ENCODE measurements at places on chromosomes 12 and 14.

DNA sequence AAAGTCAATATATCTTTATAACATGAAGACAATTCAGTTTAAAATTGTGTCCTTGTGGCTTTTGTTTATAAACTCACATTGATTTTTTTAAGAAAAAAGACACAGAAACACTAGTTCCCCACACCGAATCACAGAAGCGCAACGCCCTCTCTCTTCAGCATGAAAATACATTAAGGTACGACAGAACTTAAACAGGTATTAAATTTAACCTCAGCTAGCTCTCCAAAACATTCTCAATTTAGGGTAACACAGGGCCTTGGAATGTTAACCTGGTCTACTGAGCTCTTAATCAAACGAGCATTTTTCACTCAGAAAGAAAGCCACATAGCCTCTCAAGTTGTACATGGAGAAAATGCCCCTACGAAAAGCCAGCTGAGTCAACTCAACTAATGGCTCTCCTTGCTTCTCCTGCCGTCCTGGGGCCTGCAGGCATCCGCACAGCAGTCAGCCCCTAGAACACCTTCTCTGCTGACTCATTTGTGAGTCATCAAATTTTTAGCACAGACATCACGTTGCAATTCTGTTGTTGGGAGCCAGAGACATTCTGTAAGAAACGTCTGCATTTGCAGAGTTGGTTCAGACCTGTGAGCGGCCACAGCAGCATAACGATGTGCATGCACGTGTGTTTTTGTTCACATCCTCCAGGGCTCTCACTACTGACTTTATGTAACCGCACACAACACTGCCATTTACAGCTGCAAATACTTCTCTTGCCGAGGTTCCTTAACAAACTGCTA lies 141.6 kb downstream of the ITPR2 start:
- DNase-seq: no peak

- DNase-seq: no peak
Measured at GRCh38 chr14:95364481-95365209, 44.9 kb upstream of the CLMN start.

DNA sequence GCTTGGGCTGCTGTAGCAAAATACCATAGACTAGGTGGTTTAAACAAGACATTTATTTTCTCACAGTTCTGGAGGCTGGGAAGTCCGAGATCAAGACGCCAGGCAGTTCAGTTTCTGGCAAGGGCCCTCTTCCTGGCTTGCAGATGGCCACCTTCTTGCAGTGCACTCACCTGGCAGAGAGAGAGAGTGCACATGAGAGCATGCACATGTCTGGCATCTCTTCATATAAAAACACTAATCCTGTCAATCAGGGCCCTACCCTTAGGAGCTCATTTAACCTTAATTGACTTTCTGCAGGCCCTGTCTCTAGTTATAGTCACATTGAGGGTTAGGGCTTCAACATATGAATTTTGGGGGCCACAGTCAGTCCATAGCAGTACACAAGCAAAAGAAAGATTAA lies 12.4 kb upstream of the EVL start:
- no peak for DNase-seq

DNA sequence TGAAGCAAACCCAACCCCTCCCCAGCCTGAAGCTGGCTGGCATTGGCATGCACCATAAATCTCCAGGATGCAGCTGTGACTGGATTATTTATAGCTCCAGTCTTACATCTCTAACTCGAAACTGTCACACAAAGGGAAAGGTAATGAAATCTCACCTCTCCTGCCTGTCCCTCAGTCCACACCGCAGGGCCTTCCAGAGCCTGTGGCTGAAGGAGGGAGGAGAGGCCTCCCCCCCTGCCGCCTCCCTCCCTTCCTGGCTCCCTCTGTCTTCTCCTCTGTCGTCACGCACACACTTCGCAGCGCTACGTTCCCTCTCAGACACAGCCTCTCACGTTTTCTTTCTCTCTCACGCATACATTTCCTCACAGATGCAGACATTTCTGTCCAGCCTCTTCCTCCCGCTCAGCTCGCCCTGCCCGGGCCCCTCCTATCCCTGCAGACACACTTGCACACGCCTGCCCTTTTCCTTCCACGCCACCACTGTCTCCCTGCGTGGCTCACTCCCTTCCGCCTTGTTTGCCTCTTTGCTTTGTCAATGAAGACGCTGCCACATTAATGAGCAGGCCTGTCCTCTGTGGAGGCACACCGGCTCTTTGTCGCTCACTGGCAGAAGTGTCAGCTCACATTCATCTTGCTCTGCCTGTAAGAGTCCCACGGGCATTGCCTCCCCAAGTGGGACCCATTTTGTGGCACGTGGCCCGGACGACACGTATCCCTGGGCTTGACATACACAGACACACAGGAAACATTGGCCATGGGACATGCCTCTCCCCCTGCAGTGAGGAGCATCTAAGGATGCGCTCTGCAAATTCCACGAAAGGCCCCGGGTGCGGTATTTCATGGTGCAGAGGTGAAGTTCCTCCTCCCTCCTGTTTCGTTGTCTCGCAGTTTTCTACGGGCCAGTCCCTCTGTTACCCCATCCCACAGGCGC lies 27.9 kb downstream of the IRF2BPL start:
- DNase-seq: peak; percentile 45

DNA sequence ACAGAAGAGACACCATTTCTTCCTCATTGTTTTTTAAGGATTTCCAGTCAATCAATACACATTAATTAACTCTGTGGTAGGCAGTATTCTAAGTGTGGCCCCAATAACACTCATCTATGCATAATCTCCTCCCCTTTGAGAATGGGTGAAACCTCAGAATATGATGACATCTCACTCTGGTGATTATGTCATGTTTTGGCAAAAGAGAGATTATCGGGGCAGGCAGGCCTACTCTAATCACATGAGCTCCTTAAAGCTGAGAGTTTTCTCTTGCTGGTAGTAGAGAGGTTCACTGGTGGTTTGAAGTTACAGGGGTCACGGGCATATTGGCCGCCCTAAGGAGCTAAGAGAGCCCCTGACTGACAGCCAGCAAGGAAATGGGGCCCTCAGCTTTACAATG lies 7.1 kb upstream of the LGMN start:
- no peak for DNase-seq

- DNase-seq: no peak
Measured at GRCh38 chr12:86613311-86613710, 357.1 kb upstream of the MGAT4C start.

DNA sequence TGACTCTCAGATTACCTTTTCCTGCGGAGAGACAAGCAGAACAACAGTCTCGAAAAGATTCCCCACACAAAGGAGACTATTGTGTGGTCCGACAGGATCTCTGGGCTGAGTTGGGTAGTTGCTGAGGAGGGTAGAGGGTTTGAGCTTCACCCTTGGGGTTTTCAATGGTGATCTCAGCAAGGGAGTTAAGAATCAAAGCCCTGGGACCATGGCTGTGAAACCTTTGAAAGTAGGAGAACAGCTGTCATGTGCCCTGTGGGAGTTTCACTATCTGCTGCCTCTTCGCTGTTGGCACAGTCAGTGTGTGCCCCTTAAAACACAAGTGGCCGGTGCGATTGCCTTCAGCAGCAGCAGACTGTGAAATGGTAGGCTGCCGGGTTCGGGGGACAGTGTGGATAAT lies 14.2 kb upstream of the PLEK2 start:
- DNase-seq: no peak

- DNase-seq: no peak
Measured at GRCh38 chr14:83993545-83993944, 1536.4 kb upstream of the FLRT2 start.

Measured in GM20000 (cell line).